ENCODE measurements at places on chromosomes 3 and 15. TPM values are rescaled to one million over a fixed set of nuclear protein-coding genes. Genes with fewer than 3 reads are reported as not detected.
A peak's percentile ranks its signal among the peaks of the same experiment; 100 is the strongest.

Gene CD80
- polyA plus RNA-seq = 0.87 TPM

- no peak for DNase-seq
Observed at GRCh38 chr15:38885001-38885400, 320.4 kb upstream of the RASGRP1 start.

GRCh38 chr3:136750897-136751315 is 1.3 kb downstream of the STAG1 start:
- DNase-seq = no peak

GRCh38 chr15:84929795-84930603 is 45.5 kb downstream of the SLC28A1 start:
- no peak for DNase-seq

Gene TERB2
- not detected for polyA plus RNA-seq

DNA sequence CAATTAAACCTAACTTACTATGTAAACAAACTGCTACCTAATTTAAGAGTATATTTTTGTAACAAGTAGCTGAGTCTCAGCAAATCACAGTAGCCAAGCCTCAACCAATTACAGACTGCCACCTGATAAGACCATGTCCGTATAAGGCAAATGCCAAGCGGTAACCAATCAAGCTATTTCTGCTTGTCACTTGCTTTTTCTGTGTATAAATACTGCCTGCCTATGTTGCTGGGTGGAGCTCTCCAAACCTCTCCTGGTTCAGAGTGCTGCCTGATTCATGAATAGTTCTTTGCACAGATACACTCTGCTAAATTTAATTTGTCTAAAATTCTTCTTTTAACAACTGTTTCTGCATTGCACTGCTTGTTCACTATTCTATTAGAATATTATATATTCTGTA is 42.6 kb downstream of the ZNF148 start:
- peak; percentile 7 for DNase-seq

Gene TMEM207
- polyA plus RNA-seq = not detected

Gene SMARCC1
- 53.4 TPM for polyA plus RNA-seq

Gene CSPG4
- polyA plus RNA-seq = not detected

DNA sequence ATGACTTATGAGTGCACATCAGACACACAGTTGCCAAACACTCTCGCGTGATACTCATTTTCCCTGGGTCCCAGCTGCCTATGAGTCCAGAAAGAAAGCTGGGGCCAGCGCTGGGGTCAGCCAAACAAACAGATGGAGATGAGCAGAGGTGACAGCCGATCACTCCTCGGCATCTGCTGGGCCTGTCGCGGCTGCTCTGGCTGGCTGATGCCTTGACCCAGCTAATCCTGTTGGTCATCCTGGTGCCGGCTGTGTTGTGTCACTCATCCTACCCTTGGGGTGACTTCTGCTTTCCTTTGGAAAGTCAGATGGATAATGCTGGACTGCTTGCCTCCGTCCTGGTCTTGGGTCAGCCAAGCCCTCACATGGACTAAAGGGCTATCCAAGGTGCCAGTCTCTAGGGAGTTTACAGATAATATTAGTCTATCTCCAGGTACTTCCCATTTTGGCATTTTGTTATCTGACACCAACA is 105.3 kb upstream of the PDZRN3 start:
- DNase-seq = no peak

Gene ECE2
- polyA plus RNA-seq = not detected

GRCh38 chr3:25471081-25471768 is 43.2 kb downstream of the RARB start:
- no peak for DNase-seq

Gene CEMIP
- polyA plus RNA-seq = 0.44 TPM

- DNase-seq = no peak
Observed at GRCh38 chr3:149575213-149575960, 82.4 kb downstream of the WWTR1 start.

Data from CD4-positive, CD25-positive, alpha-beta regulatory T cell (primary cell).